ENCODE measurements at places on chromosomes 1 and 21.

GRCh38 chr1:236982380-236982779 is 21.9 kb downstream of the MT1HL1 start:
- no peak for DNase-seq

DNA sequence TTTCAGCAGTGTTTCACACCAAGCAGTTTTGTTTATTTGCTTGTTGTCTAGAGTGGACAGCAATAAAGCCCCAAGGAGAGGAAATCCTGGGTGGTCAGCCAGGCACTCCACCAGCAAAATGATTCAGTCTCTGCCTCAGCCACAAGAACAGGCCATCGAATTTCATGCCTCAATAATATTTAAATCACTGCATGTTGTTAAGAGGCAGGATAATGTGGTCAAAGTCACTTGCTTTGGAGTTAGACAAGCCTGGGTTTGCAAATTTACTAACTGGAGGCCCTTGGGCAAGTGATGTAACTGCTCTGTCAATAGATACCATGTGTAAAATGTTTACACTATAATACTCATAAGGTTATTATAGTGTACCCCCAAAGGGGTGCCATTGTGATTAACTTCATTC is 349.6 kb downstream of the LMO4 start:
- DNase-seq = no peak

GRCh38 chr1:157176591-157177121 is 38.5 kb upstream of the ETV3 start:
- DNase-seq = no peak

DNA sequence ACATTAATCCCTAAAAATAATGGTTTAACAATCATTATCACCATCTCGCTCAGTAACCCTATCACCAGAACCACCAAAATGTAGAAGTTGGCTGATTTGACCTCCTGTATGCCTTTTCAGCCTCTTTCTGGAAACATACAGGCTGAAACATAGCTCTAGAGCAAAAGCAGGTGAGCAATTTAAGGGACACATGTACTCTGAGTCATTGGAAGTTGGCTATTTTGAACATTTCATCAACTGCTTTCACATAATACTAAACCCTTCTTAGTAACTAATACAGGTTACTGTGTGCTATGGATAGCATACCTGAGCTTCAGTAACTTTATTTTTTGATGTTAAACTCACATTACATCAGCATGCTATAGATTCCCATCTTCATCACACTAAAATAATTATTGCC is 19.8 kb upstream of the DDAH1 start:
- DNase-seq = no peak

- DNase-seq = no peak
Measured at GRCh38 chr1:31943546-31944184, 5.5 kb upstream of the PTP4A2 start.

- no peak for DNase-seq
Measured at GRCh38 chr1:22259551-22260282, 116.8 kb upstream of the WNT4 start.

GRCh38 chr1:113855630-113856400 is 15.7 kb downstream of the PTPN22 start:
- no peak for DNase-seq

DNA sequence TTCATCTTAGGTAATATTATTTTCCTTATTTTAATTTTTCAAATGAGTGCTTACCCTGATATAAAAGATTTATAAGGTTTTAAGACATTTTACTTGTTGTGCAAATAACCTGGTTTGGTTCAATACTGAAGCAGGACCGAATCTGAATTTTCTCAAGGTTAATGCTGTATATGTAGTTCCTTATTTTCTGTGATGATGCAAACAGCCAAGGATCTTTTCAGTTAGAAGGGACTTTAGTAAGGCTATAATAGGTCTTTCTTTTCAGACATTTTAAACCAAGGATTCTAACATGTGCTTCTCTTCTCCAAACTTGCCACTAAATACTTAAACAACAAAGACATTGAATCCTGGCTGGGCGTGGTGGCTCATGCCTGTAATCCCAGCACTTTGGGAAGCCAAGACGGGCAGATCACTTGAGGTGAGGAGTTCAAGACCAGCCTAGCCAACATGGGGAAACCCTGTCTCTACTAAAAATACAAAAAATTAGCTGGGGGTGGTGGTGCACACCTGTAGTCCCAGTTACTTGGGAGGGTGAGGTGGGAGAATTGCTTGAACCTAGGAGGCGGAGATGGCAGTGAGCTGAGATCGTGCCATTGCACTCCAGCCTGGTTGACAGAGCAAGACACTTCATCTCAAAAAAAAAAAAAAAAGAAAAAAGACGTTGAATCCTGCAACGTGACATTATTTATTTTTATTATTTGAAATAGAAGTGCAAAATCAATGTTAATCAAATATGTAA is 3.2 kb upstream of the ARPC5 start:
- no peak for DNase-seq

DNA sequence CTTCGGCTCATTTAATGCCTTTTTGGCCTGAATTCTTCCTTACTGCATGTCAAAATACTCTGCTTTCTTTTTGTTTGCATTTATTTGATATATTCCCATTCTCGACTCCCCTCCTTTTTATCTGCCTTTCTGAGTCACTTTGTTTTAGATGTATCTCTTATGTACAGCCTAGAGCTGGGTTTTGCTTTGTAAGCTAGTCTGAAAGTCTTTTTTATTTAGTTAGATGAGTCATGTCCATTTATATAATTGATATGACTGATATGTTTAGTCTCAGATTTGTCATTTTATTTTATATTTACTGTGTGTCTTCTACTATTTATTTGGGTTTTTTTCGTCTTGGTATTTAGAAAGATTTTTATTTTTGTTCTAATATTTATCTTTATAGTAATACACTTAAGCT is 33.6 kb upstream of the GNG5 start:
- no peak for DNase-seq

All from D341Med (cell line).